Activated naive CD4-positive, alpha-beta T cell (primary cell): ENCODE measurements at places on chromosomes 6 and 20.

GRCh38 chr6:30940361-30940986, at the start of gene MUCL3:
Gene MUCL3 (plus strand): TSS chr6:30940973. CDS start chr6:30941000, 27 bp downstream.
- DNase-seq: no peak

GRCh38 chr6:145112711-145113148, 622.6 kb downstream of the EPM2A start:
- no peak for DNase-seq

- no peak for DNase-seq
Measured at GRCh38 chr6:64445038-64445437, 809.4 kb downstream of the PHF3 start.

DNA sequence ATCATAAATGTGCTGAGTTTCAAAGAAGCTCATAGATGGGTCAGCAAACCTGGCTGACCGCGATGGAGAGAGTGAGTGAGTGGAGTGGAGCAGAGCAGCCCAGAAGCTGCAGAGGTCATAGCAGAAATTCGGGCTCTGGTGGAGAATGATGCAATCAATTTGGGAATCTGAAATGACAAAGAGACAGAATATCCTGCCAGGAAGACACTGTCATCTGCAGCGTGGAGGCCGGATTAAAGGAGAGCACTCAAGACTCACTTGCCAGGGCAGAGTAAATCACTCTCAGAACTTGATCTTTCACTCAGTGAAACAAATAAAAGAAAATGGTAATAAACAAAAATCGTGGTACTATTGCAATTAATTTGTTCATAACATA, 109.6 kb upstream of the RREB1 start:
- DNase-seq: no peak

- no peak for DNase-seq
Measured at GRCh38 chr6:150230832-150231524, 88.1 kb downstream of the PPP1R14C start.

- DNase-seq: no peak
Measured at GRCh38 chr6:163748886-163749285, 334.4 kb downstream of the QKI start.

GRCh38 chr6:135875446-135875845, 23.9 kb downstream of the PDE7B start:
- no peak for DNase-seq

GRCh38 chr20:41509316-41510200, 108.6 kb downstream of the CHD6 start:
- DNase-seq: no peak

- no peak for DNase-seq
Measured at GRCh38 chr20:1671891-1672669, 14.5 kb upstream of the SIRPG start.

DNA sequence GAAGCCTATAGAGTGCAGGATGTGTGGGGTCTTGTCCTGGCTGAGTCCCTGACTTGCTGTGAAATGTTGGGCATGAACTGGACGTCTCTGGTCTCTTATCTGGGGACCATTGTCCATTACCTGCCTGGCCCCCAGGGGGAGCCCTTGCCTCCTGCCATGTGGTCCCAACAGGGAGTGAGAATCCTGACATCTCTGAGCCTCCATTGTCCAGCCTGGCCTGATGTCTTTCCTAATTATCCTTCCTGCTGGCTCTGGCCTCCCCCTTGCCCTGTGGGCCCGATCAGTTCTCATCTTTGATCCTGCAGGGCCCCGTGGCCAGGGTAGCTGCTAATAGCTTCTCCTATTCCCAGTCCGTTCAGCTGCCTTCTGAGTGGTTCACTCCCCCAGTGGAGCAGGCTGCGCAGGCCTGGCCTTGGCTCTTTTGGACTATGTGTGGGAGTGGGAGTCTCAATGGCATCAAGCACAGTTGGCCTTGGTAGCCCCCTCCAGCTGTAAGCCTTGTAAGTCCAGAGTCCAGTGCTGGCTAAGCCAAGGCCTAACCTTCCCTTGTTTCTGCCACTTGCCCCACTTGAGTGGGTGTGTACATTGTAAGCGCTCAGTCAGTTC, 77.9 kb upstream of the RALY start:
- peak; percentile 47 for DNase-seq

- peak; percentile 30 for DNase-seq
Measured at GRCh38 chr6:36599791-36600209, 5.6 kb downstream of the SRSF3 start.

GRCh38 chr6:84379142-84379541, 151.7 kb upstream of the CEP162 start:
- DNase-seq: no peak
